Hypothalamus (tissue), 51 donors: ENCODE measurements at places on chromosomes 2 and 18.

DNA sequence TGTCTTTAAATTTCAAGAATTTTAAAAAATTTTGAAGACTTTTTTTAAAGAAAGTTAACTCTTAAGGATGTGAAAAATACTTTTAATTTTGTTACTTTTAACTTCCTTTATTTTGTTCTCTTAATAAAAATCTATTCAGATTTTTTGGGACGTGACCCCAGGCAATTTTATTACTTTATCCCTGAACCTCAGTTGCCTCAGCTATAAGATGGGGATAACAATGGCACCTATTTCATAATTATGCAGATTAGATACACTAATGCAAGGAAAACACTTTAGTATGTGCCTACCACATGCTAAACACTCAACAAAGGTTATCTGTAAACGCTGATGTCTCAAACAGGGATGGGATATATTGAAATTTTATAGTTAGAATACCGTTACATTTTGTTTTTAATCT is 1.5 kb upstream of the SCYGR1 start:
- no peak for DNase-seq

GRCh38 chr2:46875226-46875899 is 40.2 kb downstream of the MCFD2 start:
- no peak for DNase-seq

DNA sequence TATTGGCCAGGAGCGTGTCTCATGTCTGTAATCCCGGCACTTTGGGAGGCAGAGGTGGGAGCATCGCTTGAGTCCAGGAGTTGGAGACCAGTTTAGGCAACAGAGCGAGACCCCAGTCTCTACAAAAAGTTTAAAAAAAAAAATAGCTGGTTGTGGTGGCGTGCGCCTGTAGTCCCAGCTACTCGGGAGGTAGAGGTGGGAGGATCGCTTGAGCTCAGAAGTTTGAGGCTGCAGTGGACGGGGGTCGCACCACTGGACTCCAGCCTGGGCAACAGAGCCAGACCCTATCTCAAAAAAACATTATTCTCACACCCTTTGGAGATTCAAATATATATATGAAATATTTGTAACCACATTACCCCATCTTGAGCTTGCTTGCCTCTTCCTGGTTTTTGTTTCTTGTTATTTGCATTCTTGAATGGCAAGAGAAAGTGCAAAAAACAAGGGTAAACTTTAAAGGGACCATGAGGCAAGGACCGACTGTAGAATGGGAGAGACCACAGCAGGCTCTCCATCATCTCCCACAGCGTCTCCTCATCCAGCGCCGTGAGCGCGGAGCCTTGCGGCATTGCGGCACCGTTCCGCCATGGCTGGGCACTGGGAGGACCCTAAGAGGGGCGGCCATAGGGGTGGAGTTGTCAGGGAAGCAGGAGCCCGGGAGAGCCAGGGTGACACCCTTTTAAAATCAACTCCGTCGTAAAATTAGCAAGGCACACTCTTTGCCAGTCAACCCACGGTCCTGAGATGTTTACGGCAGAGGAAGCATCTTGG is 1.4 kb downstream of the ELP2 start:
- no peak for DNase-seq

DNA sequence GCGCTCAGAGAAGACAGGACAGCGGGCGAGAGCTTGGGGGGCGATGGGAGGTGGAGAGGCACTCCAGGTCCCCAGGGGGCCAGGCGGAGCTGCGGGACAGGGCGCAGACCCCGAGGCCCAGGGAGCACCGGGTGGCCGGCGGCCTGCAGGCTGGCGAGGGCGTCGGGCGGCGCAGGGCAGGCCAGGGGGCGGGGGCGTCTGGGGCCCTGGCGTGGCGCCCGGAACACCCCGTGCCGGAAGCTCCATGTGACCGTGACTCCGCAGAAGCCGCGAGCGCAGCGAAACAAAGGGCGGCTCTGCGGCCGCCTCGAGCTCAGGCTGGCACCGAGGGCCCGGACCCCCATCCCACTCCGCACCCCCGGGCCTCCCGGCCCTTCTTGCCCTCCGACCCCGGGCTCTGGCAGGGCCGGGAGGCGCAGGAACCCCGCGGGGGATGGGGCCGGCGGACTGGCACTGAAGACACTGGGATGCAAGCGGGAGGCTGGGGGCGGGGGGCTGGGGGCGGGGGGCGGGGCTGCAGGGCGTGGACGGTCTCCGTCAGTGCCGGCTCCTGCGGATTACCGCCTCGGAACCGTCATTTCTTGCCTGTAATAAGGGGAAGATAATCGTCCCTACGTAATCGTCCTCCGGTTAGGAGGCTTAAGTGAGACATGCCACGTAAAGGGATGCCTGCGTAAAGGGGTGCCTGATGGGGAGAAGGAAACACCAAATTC is 19.1 kb downstream of the SH2D6 start:
- DNase-seq: peak; percentile 88

GRCh38 chr2:37570773-37571586 is 100.5 kb downstream of the CDC42EP3 start:
- DNase-seq: no peak

DNA sequence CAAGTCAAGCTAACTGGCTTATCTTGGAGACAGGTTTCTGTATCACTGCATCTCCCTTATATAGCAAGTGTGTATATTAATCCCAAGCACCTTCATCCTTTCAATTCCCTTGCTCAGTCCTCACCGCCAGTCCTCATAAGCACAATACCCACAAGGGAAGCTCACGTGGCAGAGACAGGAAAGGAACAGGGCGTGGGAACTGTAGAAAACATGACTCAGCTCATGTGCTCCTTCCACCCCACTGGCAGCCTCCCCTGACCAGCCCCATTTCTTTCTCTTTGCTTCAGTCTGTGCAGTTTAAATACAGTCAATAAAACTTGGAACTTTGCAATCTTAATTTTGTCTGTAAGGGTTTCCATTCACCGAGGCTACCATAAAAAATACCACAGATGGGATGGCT is 36.5 kb upstream of the CDH19 start:
- no peak for DNase-seq

DNA sequence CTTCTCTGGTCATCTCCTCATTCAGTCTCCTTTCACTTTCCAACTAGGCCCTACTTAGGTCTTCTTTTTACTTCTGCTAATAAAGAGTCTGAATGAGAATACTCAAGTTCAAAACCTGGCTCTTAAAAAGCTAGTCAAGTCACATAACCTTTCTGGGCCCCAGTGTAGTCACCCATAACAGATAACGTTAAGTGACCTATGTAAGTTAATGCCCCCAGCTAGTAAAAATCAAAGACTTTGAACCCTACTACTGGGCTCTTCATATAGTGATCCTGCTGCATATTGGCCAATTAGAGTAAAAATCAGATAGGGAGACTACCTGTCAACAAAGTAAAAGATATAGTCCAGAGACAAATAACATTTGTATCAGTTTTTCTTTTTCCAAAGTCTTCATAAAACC is 17.7 kb downstream of the ARL5A start:
- DNase-seq: no peak

GRCh38 chr2:218091746-218092145 is 22.7 kb downstream of the RUFY4 start:
- no peak for DNase-seq

GRCh38 chr18:68969027-68969426 is 171.1 kb downstream of the CCDC102B start:
- no peak for DNase-seq

GRCh38 chr2:241877989-241878970 is 8.8 kb downstream of the RTP5 start:
- DNase-seq: peak; percentile 31

GRCh38 chr2:240460253-240460711 is 24.8 kb downstream of the GPC1 start:
- DNase-seq: no peak

GRCh38 chr2:239908308-239908707 is 116.8 kb downstream of the NDUFA10 start:
- DNase-seq: no peak

GRCh38 chr2:232466221-232466620 is 10.3 kb downstream of the ALPI start:
- no peak for DNase-seq

DNA sequence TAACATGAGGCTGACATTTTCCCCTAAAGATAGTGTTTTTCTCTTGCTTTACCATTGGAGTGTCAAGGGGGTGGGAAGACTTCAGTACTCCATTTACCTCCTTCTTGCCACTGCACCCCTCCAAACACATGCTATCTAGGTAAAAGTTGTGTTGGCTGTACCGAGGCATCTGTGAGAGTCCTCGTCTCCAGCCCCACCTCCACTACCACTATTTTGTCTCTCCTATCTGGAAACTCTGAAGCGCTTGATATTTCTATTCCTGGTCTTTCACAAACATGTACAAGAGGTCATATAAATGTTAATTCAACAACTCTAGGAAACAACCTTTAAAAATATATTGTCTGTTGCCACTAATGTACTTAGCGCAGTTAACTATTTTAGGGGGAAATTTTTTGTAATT is 132.6 kb downstream of the PKP4 start:
- DNase-seq: no peak

- DNase-seq: no peak
These were observed 40.2 kb downstream of the EFEMP1 start for GRCh38 chr2:55883357-55883756.

GRCh38 chr18:74434466-74434865 is 22.6 kb downstream of the DIPK1C start:
- no peak for DNase-seq

- DNase-seq: peak; percentile 40
These were observed 44.1 kb downstream of the MRPS5 start for GRCh38 chr2:95077530-95077825.

GRCh38 chr2:176710657-176711186 is 441.5 kb downstream of the MTX2 start:
- no peak for DNase-seq

DNA sequence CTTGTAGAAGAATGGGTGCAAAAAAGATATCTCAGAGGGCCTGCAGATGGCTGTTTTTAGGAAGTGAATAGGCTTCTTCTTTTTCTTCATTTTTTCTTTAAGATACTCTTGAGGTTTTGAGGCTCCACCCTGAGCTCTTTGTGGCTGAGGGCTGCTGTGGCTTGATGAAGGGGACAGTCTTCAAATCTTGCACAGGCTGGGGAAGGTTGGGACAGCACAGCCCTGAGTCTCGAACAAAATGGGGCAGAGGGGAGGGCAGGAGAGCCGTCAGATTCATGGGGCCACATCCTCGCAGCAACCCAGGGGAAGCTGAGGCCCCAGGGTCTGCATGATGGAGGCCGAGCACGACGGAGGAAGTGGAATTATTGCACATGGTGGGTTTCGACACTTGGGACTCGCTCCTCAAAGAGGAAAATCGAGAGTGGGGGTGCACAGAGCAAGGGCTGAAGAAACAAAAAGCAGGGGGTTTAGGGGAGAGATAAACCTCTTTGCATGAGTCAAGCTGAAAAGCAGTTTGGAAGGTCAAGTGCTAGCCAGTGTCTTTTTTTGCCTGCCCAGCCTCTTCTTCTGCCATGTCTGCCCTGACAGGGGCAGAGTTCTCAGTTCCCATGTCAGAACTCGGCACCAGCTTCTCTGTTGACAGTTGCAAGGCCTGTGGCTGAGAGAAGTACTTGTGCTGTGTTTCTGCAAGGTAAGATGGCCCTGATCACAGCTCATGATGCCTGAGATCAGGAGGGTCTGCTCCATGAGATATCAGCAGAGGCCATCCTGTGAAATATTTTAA is 19.5 kb downstream of the INPP4A start:
- no peak for DNase-seq

DNA sequence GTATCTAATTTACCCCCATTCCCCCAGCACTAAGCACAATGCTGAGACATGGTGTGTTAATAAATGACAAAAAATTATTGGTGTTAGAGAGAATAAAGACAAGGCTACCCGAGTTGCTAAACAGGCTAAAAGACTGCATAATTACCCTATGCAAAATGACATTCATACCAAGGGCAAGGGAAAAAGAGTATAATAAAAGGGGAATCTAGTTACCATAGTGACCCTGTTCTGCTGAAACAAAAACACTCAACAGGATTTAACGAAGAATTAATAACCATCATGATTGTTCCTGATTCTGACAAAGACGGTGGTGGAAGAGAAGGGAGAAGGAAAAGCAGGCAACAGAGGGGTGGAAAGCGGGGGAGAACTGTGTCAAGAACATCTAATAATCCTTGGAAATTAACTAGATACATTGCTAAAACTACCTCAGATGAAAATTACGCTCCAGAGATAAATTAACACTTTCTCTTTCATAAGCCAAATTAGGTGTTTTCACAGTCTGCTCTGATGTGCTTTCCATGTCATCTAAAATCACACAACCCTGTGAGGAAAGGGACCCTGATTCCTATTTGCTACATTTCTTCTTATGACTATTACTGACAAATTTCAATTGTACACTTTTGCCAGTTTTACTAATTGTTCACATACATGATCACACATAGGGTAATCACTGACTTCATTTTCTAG is 25.5 kb downstream of the TTR start:
- DNase-seq: no peak

GRCh38 chr2:1041012-1041805 is 90.6 kb downstream of the SNTG2 start:
- no peak for DNase-seq

DNA sequence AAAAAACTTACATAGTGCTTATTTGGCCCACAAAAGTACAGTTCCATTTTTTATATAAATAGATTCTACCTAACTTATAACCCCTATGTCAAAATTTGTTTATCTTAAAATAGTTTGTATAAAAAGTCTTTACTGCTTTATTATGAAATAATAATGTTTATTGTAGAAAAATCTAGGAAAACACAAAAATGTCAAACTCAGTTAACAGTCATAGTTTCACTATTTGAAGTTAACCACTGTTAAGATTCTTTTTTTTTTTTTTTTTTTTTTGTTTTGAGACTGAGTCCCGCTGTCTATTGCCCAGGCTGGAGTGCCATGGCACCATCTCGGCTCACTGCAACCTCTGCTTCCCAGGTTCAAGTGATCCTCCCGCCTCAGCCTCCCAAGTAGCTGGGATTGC is 26.5 kb upstream of the ABI2 start:
- no peak for DNase-seq

DNA sequence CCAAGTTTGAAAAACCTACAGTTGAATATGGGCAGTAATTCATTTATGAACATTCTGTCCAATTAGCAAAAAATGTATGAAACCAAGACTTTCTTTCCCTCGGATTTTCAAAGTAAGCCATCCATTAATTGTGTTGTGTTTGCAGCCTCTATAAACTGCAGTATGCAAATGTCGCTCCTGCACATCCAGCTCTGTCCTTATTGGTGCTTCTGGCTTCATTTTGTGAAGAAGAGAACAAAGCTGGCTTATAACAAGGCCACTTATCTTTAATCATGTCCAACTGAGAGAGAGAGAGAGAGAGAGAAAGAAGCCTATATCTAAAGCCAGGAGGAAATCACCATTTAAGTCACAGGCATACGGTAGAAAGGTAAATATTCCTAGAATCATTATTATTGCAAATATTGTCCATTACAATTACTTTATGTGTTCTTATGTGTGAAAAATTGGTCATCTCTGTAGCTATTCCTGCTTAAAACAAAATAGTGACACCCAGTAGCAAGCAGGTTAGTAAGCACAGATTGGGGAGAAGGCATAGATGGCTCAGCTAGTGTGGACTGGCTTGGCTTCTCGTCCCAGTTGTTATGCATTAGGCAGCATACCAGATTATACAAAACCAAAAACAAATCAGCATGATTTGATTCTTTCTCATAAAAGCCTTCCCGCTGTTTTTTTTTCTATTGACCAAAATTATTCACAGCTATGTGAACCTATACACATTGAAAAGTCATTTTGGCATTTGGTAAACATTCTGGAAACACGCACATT is 726.4 kb upstream of the SOX11 start:
- DNase-seq: no peak

- no peak for DNase-seq
These were observed 231.3 kb upstream of the CELF4 start for GRCh38 chr18:37796823-37797349.

GRCh38 chr2:191243154-191243553 is 2.0 kb upstream of the MYO1B start:
- DNase-seq: no peak

GRCh38 chr2:215828528-215829184 is 184.7 kb downstream of the MREG start:
- DNase-seq: no peak
